ENCODE measurements at places on chromosomes 5 and 9.

DNA sequence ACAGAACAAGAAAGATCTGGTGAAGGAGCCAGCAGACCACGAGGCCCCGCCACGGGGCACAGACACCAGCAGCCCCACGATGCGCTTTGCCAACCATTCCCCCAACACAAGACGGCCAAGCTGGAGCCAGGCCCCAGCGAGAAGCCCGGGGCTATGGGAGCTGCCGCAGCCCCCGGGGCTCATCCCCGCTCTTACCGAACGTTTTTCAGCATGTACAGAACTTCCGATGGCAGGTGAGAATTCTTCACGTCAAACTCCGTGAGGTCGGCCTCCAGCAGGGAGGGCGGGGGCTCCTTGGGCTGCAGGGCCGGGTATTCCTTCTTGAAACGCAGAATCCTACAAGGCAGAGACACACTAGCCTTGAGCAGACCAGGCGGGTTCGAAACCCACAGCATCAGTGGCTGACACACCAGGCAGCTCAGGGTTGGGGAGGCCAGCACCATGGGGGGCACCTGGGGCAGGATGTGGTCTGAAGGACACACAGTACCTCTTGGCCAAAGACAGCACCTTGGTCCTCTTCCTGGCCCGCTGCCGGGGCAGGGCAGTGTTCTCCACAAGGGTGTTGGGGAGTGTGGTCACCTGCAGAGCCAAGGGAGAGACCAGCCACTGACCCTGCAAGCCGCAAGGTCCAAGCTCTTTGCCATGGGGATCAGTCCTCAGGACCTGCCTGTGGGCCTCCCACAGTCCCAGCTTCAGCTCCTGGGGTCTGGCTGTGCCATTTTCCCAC lies 6.8 kb downstream of the PNPLA7 start:
- DNase-seq: no peak

- DNase-seq: no peak
These were observed 275.6 kb downstream of the KDM4C start for GRCh38 chr9:7033076-7034045.

GRCh38 chr5:109485030-109485429 lies 75.3 kb upstream of the PJA2 start:
- DNase-seq: peak; percentile 83

- DNase-seq: no peak
These were observed 17.7 kb downstream of the PLGRKT start for GRCh38 chr9:5419987-5420386.

- DNase-seq: no peak
These were observed 3.0 kb downstream of the STC2 start for GRCh38 chr5:173325091-173325698.

DNA sequence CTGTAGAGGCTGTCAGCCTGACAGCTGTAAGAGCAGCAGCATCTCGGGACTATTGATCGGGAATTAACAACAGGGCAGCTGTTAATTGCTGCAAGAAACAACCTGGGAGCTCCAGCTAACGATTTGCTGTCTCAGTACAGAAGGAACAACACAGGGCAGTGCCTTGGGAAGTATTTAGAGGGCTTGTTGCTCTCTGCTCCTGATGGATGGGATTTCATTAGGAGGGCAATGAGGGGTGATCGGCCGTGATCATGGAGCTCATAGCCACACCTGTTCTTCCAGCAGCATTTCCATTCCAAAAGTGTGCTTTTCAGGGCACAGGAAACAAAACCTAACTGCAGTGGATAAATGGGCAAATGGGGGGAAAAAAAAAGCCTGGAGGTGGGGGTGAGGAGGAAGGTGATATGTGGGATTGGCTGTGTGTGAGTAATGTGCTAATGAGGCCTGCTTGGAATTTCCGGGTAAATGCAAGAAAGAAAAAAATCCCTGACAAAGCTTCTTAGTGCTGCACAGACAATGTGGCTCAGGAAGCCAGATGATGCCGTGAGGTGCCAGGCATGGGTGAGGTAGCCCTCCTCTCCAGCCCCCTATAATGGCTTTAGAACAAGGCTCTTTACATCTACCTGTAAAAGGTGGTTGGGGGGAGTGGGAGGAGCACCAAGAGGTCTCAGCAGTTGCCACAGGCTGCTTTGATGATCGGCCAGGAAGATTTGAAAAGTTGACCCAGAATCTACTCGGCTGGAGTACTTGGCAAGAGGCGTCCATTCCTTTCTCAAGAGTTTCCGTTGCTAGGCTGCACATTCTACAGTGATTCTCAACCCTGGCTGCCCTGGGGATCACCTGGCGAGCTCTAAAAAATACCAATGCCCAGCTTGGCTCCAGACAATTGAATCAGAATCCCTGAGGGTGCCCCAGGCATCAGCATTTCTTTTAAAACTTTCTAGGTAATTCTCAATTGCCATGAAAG lies 139.5 kb upstream of the KLF9 start:
- DNase-seq: no peak

DNA sequence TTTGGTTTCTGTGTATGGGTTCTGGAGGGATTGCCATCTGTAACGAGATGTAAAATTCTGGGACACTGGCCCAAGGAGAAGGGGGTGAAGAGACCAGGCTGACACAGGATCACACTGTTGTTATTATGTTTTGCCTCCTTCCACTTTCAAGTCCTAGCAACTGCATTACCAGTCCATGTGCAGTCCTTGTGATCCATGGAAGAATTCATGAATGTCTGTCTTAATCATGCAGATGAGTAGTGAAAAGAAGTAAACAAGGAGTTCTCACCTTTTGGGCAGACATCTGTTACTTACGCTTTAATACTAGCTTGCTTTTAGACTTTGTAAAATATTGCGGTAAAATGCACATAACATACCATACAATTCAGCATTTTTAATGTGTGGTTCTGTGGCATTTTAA lies 18.3 kb downstream of the MEGF10 start:
- no peak for DNase-seq

DNA sequence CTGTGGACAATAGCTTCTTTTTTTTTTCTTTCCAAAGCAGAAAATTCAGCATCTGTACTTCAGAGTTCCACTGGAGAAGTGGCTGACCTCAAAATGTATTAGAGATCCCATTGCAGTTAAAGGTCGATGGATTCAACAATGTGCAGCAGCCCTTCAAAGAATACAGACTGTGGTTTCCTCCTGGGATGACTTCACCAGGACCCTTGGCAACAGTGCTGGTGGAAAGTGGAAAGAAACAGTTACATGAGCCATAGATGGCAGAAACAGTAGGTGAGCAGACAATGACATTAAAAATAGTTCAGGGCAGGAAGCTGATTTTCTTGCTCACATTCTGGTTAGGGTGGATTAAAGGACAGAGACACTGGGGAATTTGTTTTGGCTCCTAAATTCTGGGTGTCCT lies 62.4 kb downstream of the SLC28A3 start:
- DNase-seq: no peak

DNA sequence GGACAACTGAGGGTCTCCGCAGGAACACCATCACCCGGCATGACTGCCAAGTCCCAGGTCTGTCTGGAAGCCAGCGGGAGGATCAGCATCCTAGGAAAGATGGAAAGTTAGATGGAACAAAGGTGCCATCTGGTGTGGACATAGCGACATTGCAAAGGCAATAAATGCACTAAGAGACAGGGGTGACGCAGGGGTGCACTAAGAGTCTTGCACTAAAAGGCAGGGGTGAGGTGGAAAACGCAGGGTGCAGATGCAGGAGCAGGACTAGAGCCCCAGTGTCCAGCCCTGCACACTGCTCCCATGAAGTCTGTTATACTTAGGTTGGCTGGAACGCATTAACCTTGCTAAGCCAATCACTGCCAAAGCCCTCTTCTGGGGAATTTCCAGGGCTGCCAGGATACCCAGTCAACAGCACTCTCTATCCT lies 15.5 kb downstream of the ATOX1 start:
- DNase-seq: no peak

- DNase-seq: no peak
These were observed 245.4 kb downstream of the MPDZ start for GRCh38 chr9:13033959-13034693.

- DNase-seq: no peak
These were observed 22.1 kb downstream of the CAMSAP1 start for GRCh38 chr9:135885100-135885853.

- no peak for DNase-seq
These were observed 15.7 kb downstream of the PCDH12 start for GRCh38 chr5:141942185-141942857.

DNA sequence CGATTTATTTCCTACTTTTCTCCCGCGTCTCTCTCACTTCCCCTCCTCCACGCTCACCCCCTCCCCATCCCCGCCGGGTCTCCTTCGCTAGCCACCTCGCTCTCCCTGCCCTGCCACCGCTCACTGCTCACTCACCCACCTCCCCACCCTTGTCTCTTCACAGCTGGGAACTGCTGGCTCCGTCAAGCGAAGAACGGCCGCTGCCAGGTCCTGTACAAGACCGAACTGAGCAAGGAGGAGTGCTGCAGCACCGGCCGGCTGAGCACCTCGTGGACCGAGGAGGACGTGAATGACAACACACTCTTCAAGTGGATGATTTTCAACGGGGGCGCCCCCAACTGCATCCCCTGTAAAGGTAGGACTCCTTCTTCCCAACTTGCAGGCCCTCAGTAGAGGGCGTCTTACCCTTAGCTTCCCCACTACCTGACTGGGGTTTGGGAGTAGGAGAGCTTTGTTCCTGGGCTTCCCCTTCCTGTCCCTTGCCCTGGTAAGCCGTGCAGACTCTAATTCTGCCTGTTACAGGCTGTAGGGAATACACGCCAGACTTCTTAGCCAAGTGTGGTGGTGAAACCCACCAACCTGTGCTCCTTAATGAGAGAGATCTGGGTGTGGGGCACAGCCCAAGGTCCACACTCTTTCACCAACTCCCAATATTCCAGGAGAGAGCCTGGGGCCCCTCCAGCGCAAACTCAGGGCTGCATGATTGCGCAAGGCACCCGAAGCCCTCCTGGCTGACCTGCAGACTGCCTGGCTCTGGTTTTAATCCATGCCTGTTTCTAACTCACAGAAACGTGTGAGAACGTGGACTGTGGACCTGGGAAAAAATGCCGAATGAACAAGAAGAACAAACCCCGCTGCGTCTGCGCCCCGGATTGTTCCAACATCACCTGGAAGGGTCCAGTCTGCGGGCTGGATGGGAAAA lies 2.5 kb downstream of the FST start:
- peak; percentile 35 for DNase-seq

GRCh38 chr5:67206929-67207328 lies 10.3 kb upstream of the CD180 start:
- peak; percentile 79 for DNase-seq

GRCh38 chr5:143977891-143978461 lies 166.0 kb downstream of the HMHB1 start:
- no peak for DNase-seq

GRCh38 chr5:15267966-15268365 lies 232.0 kb upstream of the FBXL7 start:
- DNase-seq: no peak

GRCh38 chr9:34984049-34984448 lies 5.5 kb upstream of the DNAJB5 start:
- no peak for DNase-seq

DNA sequence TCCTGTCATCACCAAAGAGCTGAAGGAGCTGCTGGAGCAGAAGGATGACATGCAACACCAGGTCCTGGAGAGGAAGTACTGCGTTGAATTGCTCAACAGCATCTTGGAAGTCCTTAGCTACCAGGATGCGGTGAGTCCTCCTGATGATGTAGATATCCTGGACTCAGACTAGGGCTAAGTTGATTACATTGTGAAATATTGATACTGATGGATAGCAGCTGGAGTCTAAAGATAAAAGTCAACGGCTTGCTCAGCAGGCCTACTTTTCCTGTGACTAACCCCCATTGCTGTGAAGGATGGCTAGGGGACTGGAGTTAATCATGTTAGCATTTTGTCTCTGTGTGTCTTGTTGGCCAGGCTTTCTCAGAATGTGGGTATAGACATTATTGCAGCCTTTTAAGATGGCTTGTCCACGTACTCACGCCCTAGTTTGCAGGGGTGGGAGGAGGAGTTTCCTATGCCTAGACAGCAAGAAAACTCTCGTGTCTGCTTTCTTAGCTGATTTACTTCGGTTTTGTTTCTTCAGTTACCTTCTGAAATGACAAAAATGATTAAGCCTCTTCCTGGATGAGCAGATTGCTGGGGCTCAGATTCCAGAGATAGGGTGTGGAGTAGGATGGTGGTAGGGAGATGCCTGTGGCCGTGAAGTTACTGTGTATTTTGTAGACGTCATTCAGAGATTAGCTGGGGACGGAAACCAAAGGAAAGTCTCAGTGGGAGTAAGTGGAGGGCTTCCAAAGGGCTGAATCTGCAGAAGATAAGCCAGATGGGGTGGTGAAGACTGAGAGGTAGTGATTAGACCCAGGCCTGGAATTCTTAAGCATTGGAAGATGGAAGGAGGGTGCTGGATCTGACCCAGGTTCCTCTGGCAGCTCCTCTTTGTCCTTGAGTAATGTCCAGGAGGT lies 166.3 kb downstream of the DOCK2 start:
- DNase-seq: no peak

- no peak for DNase-seq
These were observed 19.8 kb upstream of the TXNDC8 start for GRCh38 chr9:110357505-110357904.

DNA sequence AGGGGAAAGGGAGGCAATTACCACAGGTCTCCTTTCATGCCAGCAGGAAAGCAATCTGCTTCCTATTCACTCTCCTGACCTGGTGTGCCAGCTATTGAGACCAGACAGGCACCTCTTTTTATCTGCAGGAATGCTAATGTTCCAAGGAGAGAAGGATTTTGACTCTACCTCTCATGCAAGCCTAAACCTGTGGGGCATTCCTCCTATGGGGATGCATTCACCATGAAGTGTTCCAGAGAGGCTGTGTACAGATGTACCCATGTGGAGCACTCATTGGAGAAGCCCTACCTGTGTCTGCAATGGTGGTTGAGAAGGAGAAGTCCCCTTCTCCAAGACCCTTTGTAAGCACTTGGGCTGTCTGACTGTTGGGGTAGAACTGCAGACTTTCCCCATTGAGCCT lies 45.4 kb upstream of the EDIL3 start:
- no peak for DNase-seq

- DNase-seq: no peak
These were observed 100.7 kb downstream of the ZNF462 start for GRCh38 chr9:106963684-106964083.

GRCh38 chr5:5183933-5184332 lies 43.8 kb downstream of the ADAMTS16 start:
- DNase-seq: no peak

GRCh38 chr5:169970339-169970738 lies 10.0 kb downstream of the INSYN2B start:
- no peak for DNase-seq

- no peak for DNase-seq
These were observed 28.2 kb downstream of the RGS7BP start for GRCh38 chr5:64534033-64534432.

DNA sequence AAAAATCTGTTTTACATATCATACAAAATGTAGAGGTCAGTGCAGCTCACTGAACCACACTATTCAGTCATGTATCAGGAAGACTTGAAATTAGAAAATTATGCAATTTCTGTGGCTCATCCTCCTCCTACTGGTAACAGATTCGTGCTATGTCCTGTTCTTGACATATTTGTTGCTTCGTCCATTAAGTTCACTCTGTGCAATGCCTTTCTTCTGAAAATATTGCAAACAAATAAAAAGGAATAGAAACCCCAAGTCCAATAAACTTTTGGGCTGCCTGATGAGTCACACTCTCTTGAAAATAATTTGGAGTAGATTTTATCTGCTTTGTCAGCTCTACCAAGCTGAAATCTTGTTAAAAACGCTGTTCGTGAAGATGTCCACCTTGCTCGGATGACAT lies 391.2 kb downstream of the RAB3C start:
- no peak for DNase-seq

- DNase-seq: no peak
These were observed 42.5 kb downstream of the TMEM167A start for GRCh38 chr5:83034528-83035207.
